ENCODE measurements at places on chromosomes 12 and 14.

DNA sequence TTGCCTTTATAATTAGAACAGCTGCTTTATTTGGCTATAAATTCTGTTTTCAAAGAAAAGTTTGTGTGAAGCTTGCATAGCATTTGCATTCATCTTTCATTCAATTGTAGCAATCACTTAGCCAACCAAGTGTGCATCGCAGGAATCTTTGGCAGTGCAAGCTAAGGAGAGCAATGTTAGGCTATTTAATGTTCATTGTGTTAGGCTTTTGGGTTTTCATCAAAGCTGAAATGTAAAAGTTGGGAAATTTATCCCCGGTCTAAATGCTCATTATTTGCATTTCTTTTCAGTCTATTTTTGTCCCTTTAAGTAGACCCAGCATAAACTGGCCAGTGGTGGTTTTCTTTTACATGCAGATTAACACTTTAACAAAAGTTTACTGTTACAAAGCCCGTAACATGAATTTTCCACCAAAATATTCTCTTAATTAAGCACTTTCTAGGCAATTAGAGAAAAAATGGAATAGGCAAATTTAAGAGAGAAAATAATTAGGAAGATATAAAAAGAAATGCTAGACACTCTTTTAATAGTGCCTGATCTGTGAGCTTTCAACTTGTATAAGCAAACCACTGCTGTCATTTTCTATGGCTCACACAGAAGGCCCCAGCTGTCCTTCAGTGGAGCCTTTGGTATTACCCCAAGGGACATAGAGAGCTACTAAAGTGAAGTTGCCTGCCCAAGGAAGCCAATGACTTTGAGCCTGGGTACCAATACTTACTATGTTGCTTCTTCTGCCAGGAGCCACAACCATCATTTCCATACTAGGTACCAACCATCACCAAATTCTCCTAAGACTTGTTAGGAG, 898.9 kb upstream of the SEL1L start:
- H3K27ac ChIP-seq: no peak overlapping the region
- H3K36me3 ChIP-seq: no peaks in the 10 kb centered on the region
- no peaks in the 10 kb centered on the region for H3K4me1 ChIP-seq
- no peaks in the 10 kb centered on the region for H3K27me3 ChIP-seq
- no peak for DNase-seq

DNA sequence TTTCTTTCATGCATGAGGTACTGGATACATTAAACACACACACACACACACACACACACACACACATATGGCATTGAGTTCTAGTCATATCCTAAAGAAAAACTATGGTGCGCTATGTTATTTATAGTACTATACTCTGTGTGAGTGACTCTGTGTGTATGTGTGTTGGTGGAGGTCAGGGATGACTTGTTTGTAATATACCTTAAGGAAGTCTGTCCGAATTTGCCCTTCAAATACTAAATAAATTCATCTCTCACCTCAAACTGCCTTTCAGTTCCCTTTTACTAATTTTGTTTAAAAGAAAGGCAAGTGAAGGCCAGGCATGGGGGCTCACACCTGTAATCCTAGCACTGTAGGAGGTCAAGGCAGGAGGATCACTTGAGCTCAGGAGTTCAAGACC, 2.1 kb upstream of the AKAP5 start:
- no peak overlapping the region for H3K4me3 ChIP-seq
- no peak overlapping the region for H3K27ac ChIP-seq
- H3K27me3 ChIP-seq: no peaks in the 10 kb centered on the region
- peaks cover 38% of the 10 kb centered on the region for H3K4me1 ChIP-seq
- no peak for DNase-seq
- peaks cover 31% of the 10 kb centered on the region for H3K36me3 ChIP-seq

DNA sequence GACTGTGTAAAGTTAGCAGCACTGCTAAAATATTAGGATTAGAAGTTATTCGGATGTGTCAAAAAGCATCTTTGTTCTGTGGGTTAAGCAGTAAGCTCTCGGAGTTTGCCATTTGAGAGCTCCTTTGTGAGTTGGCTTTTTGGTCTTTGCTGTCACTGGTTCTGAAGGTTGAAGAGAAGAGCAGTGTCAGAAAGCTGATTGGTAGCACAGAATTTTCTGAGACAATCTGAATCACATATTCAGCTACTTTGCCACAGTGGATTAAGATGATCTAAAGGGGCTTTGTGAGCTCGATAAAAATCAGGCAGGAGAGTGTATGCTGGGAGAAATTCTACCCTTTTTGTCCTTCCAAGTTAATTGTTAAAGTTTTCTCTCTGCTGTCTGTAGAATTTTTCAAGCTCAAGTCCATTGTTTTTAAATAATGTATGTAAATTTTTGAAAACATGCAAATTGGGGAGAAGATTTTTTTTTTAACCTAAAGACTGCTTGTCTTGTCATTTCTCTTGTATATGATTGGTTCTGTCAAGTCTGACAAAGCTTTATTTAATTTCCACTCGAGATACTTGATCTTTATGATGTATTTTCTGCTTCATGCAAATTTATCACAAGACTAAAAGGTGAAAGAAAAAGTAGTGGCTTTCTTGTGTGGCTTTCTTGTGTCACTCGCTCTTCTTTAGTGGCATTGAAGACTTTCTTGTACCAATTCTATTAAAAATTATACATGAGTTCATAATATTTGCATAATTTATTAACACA, 307.3 kb downstream of the EGLN3 start:
- H3K36me3 ChIP-seq: no peaks in the 10 kb centered on the region
- no peak overlapping the region for H3K4me3 ChIP-seq
- no peak for DNase-seq
- H3K4me1 ChIP-seq: no peaks in the 10 kb centered on the region

GRCh38 chr14:90900476-90901083, 84.3 kb upstream of the TTC7B start:
- H3K4me1 ChIP-seq: peaks cover 9% of the 10 kb centered on the region
- DNase-seq: no peak
- H3K4me3 ChIP-seq: no peak overlapping the region

DNA sequence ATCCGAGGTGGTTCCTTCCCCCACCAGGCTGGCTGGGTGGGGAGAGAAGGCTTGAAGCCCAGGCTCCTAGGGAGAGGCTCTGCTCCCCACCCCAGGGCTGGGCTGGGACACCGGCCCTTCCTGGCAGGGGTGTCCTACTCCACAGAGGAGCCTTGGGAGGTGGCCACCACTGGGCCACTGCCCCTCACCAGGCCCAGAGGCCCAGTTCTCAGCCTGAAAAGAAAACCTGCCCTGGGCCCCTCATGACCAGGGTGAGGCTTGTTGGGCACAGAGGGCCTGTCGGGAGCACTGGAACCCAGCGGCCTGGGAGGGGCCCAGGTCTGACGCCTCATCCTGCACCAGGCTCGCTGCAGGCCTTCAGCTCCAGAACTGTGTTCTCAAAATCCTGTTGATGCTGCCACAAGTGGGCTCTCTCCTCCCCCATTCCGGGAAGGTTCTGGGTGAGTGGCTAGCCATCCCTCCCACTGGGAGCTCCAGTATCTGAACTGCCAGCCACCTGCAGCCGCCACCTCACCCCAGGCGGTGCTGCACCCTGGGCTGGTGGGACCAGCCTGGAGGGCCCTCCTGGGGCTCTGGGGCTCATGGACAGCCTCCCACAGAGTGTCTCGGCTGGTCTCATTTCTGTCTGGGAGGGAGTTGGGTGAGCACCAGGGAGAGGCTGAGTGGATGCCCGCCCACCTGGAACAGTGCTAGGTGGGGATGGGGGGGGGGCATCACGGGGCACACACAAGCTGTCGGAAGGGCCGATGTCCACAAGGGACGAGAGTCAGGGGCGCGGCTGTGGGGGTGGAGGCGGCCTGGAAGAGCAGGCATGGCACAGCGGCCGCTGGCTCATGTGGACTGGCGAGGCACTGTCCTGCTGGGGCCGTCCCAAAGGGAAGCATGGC, 11.8 kb downstream of the BAG5 start:
- no peak overlapping the region for H3K4me3 ChIP-seq
- no peak for DNase-seq

GRCh38 chr12:77601069-77601468, 229.6 kb upstream of the NAV3 start:
- H3K4me3 ChIP-seq: no peak overlapping the region
- no peaks in the 10 kb centered on the region for H3K36me3 ChIP-seq
- no peak overlapping the region for H3K27ac ChIP-seq
- H3K27me3 ChIP-seq: no peaks in the 10 kb centered on the region

- H3K27ac ChIP-seq: no peak overlapping the region
- H3K4me3 ChIP-seq: no peak overlapping the region
- H3K27me3 ChIP-seq: peaks cover 8% of the 10 kb centered on the region
Observed at GRCh38 chr12:124762791-124763593, 100.7 kb downstream of the SCARB1 start.

- peaks cover 5% of the 10 kb centered on the region for H3K36me3 ChIP-seq
- H3K4me3 ChIP-seq: no peak overlapping the region
- no peaks in the 10 kb centered on the region for H3K27me3 ChIP-seq
- H3K27ac ChIP-seq: no peak overlapping the region
- H3K4me1 ChIP-seq: peaks cover 22% of the 10 kb centered on the region
- DNase-seq: no peak
Observed at GRCh38 chr12:93778306-93778705, 101.1 kb downstream of the CRADD start.

DNA sequence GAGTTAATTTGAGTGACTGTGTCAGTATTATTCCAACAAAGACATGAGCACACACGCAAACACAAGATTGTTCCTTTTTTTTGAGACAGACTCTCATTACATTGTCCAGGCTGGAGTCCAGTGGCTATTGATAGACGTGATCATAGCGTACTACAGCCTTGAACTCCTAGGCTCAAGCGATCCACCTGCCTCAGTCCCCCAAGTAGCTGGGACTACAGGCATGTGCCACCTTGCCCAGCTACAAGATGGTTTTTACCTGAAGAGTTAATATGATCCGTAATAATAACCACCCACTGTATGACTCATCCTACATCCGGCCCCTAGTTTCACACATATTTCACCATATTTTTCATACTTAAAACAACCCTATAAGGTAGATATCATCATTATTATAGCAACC, 26.8 kb downstream of the BCAT1 start:
- peaks cover 7% of the 10 kb centered on the region for H3K27me3 ChIP-seq
- no peak overlapping the region for H3K27ac ChIP-seq
- no peak overlapping the region for H3K4me3 ChIP-seq
- peaks cover 5% of the 10 kb centered on the region for H3K4me1 ChIP-seq
- no peak for DNase-seq

GRCh38 chr12:43288671-43289425, 263.2 kb downstream of the ADAMTS20 start:
- no peaks in the 10 kb centered on the region for H3K27me3 ChIP-seq
- H3K4me3 ChIP-seq: no peak overlapping the region
- no peak overlapping the region for H3K27ac ChIP-seq
